ENCODE measurements at places on chromosomes 3 and 15.
A peak's percentile ranks its signal among the peaks of the same experiment; 100 is the strongest.

- no peak for DNase-seq
Observed at GRCh38 chr3:16311960-16312451, 47.0 kb downstream of the OXNAD1 start.

DNA sequence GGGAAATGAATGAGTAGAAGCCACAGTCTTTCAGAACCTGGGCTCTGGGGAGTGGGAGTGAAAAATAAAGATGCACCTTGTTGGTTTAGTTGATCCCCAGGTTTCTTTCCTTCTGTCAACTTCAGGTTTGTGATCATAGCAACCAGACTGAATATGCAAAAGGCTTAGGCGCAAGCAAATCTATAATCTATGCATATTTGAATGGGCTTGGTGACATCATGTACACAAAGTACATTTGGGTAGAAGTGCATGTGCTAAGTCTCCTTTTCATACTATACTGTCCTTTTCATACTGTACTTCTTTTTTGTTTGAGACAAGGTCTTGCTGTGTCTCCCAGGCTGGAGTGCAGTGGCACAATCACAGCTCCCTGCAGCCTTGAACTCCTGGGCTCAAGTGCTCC, 132.4 kb upstream of the C2CD4B start:
- no peak for DNase-seq

DNA sequence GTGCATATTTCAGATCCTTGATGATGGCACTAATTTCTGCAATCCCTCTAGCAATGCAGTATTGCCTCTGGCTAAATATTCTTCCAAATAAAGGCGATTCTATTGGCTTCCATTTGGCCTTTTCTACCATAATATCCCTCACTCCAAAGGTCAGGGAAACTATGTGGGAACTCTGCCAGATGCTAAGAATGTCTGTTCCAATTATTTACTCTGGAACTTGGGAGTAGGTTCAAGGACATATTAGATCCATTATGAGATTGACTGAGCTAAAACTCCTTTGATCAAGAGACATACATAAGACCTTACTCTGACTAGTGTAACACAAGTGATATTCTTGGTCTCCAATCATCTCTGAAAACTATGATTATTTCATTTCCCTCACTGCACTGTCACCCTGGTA, 674.5 kb upstream of the NECTIN3 start:
- no peak for DNase-seq

GRCh38 chr3:42043099-42043813, 47.9 kb upstream of the TRAK1 start:
- DNase-seq: peak; percentile 81

DNA sequence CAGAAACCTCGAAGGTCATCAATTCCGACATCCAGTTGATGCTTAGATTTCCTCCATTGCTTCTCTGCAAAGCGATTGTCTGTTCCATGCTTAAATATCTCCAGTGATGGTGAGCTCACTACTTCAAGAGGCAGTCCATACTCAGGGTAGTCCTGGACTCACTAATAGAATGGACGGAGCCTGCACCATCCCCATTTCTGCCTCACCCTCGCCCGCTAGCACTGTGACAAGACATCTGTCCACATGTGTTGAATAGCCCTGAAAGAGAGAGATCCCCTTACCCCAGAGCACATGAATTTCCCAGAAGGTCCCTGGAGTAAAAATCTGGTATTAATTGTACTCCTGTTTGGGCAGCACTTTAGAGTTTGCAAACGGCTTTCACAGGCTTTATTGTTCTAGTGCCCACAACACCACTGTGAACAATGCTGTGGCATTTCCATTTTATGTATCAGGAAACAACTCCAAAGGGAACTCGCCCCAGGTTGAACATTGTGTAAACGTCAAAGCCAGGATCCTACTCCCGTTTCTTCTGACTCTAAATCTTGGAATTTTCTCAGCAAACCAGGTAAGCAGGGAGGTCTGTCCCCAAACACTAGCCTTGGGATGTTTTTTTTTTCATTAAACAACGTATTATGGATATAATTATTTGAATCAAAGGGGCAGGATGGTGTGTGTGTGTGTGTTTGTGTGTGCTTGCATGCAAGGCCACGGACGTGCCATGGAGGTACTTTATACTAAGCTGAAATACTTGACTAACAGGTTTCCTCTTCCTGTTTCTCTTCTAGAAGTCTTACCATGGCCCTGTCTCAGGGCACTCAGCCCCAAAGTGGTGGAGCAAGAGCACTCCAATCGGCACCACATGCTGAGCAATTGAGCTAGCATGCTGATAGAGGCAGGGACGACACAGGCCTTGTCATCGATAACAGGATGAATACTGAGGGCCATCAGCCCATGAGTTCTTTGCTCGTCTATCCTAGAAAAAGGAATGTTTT, 198.3 kb downstream of the OPA1 start:
- DNase-seq: no peak

- DNase-seq: no peak
Observed at GRCh38 chr15:47983533-47983932, 137.3 kb upstream of the SLC24A5 start.

GRCh38 chr15:87731630-87732029, 524.9 kb downstream of the NTRK3 start:
- no peak for DNase-seq

GRCh38 chr3:167033866-167034265, 346.2 kb downstream of the ZBBX start:
- DNase-seq: no peak

GRCh38 chr3:98772022-98772421, 8.9 kb downstream of the ST3GAL6 start:
- no peak for DNase-seq

DNA sequence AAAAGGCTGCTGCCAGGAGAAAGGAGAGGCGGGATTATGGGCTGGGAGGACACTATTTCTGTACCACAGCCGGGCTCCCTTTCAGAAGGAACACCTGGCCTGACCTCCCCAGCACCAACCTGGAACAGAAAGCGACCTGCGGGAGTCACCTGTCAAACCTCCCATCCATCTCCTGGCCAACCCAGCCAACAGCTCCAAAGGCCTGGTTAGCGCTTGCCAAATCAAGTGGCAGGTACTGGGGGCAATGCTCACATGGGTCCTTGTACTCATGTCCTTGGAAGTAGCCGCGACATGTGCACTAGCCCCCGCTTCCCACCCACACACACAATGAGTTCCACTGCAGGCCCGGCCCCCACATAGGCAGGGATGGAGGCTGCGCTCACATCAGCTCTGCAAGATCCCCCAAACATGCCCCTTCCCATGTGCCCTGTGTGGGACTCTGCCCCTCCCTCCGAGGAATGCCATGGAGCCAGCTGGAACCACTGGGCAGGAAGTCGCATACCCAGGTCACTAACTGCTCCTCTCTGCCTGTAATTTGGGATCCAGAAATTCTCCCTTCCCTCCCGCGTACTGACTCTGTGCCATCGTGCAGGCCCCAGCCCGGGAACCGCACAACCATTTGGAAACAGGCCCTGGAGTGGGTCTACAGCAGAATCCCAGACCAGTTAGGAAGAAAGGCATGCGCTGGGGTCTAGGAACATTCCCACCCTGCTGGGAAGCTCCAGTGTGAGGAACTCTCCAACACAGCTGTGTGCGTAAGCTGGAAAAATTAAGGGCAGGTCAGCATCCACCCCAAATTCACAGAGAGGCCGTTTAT, 98.9 kb downstream of the LRIG1 start:
- DNase-seq: no peak

GRCh38 chr3:32307591-32307990, 69.1 kb downstream of the CMTM8 start:
- no peak for DNase-seq

- DNase-seq: peak; percentile 22
Observed at GRCh38 chr3:138348754-138349739, 668 bp downstream of the MRAS start.

DNA sequence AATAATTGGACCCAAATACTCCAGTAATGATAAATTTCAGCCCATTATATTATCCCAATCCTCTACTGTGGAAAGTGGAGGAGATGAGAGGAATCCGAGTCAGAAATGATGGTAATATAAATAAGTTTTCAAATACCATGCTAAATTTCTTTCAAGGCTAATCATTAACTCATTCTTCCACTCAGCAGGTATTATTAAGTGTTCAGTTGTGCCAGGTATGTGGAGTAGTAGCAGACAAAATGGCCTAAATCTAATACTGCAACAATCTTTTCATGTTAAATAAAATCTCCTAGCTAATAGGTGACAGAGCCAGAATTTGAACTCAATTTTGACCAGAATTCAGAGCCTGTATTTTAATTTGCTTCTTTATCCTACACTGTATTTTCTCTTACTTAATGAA, 538.6 kb upstream of the ROBO2 start:
- no peak for DNase-seq

GRCh38 chr3:65595222-65596028, 443.3 kb downstream of the MAGI1 start:
- no peak for DNase-seq

DNA sequence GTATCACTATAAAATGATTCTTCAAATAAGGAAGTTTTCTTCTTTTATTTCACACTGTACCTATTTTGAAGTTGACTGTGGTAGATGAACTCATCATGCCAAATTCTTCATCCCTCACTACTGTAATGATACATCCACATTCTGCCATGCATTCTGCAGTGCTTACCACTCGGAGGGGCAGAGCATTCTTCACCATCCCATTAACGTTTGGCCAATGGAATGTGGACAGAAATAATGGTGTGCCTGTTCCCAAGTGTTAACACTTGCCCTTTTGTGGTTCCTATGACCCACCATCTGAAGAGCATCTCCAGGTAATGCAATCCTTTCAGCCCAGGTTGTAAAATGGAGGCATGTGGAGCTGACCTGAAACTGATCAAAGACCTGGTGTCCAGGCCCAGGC, 18.6 kb downstream of the GOLIM4 start:
- DNase-seq: no peak

GRCh38 chr15:39181056-39181747, 399.7 kb upstream of the THBS1 start:
- no peak for DNase-seq

- no peak for DNase-seq
Observed at GRCh38 chr3:12574661-12575060, 17.8 kb downstream of the MKRN2 start.

Data from A549 (cell line).